ENCODE measurements at places on chromosomes 2 and 18.

GRCh38 chr18:59758106-59758505 is 60.9 kb upstream of the CCBE1 start:
- DNase-seq = no peak

DNA sequence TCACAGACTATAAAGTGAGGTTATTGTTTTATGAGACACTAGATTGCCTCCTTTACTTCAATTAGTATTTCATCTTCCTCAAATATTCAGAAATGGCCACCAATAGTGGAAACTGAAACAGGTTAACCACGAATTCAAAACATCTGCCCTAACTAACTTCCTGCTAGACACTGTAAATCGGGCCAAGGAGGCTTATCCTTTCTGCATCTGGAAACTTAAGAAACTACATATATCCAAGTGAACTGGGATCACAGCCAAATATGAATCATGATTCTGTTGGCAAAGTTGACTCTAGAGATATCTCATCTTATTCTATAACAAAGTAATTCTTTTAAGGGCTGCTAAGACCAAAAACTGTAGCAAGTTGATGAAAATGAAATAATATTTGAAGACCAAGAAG is 136.6 kb upstream of the ZC3H15 start:
- peak; percentile 3 for DNase-seq

DNA sequence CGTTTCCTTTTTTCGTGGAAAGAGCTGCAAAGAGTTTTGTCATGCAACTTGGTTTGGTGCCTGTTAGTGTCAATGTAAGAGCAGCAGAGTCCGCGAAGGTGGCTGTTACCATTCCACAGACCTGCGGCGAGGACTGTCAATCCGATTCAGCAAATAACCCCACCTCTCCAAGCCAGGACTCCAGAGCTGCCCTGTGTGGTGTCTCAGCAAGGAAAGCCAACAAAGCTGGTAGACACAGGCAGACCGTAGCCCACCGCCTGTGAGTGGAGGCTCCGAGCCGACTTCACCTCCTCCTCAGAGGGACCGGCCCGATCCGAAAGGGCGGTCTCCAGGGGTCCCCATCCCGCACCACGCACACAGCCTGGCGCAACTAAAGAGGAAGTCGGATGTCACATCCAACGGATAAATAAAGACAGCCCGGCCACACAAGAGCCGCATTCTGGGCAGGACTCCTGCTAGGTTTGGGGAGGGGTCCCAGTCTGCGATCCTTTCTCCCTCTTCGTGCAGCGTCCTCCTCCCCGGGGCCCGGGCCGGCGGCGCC is 819 bp downstream of the ANKRD44 start:
- no peak for DNase-seq

GRCh38 chr18:34493566-34494358 is 216.3 kb upstream of the DTNA start:
- DNase-seq = peak; percentile 4

DNA sequence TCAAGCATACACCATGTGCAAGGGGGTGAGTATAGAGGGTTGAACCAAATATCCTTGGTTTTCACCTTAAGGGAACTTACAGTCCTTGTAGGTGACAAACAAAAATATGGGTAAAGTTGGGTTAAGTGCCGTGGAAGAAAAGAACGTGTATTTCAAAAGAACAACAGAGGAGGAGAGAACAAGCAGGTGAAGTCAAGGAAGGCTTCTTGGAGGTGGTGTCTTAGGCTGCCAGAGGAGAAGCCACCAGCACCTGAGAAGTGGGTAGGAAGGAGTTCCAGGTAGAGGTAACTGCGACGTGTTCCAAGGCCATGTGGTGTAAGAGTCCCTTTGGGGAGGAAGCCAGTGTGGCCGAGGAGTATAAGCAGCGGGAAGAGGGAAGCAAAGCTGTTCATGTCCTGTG is 27.2 kb downstream of the CABLES1 start:
- no peak for DNase-seq

- DNase-seq = no peak
Measured at GRCh38 chr18:74288041-74288440, 3.7 kb downstream of the CYB5A start.

DNA sequence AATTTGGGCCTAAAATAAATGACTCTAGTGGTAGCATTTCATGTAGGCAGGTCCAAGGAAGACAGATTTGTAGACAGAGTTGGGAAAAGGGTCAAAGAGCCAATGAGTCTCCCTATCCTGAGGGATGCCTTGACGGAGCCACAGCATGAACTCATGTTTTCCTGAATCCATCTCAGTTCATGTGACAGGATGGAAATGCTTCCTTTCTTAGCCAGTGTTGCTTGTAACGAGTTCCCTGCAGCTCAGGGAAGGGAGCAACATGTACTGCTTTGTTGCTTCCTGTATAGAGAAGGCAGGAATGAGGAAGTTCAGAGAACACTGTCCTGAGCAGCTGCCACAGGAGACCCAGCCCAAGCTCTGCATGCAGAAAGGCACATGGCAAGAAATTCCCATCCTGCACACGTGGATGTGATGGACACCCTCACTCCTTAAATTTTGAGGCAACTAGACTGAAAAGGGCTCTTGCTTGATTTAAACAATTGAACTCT is 27.9 kb downstream of the TMEM17 start:
- peak; percentile 20 for DNase-seq

Data from AG08395 (cell line).